Gastrocnemius medialis (tissue), 4 donors: ENCODE measurements at places on chromosomes 12 and 14.
A peak's percentile ranks its signal among the peaks of the same experiment; 100 is the strongest.

GRCh38 chr12:129704232-129704830, 199.5 kb downstream of the TMEM132D start:
- no peaks in the 10 kb centered on the region for H3K4me1 ChIP-seq
- no peaks in the 10 kb centered on the region for H3K27me3 ChIP-seq
- DNase-seq, result no peak
- H3K4me3 ChIP-seq, result no peak overlapping the region
- H3K27ac ChIP-seq, result no peak overlapping the region

- no peaks in the 10 kb centered on the region for H3K27me3 ChIP-seq
- DNase-seq, result no peak
- H3K36me3 ChIP-seq, result no peaks in the 10 kb centered on the region
Measured at GRCh38 chr14:90676912-90677311, 139.3 kb downstream of the TTC7B start.

- H3K4me3 ChIP-seq, result no peak overlapping the region
- H3K36me3 ChIP-seq, result no peaks in the 10 kb centered on the region
- DNase-seq, result no peak
- H3K27me3 ChIP-seq, result no peaks in the 10 kb centered on the region
- no peaks in the 10 kb centered on the region for H3K4me1 ChIP-seq
Measured at GRCh38 chr12:15580431-15580830, 208.8 kb downstream of the EPS8 start.

DNA sequence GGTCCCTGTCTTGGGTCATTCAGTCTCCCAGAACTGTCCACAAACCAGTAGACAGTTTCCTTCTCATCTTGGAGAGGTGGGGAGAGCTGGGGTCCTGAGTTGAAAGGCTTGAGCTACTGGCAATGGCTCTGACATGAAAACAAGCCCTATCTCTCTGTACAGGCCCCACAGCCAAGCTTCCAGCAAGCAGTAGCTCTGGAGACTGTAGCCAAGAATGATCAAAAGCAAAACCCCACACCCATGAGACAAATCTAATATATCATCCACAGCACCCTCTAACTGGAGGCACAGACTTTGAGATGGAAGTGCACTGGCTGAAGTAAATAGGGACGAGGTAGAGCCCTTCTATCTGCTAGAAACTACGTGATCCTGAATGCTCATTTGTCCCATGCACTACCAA, 40.9 kb downstream of the RERG start:
- no peaks in the 10 kb centered on the region for H3K4me1 ChIP-seq
- no peak for DNase-seq
- H3K36me3 ChIP-seq, result no peaks in the 10 kb centered on the region
- H3K4me3 ChIP-seq, result no peak overlapping the region
- H3K27me3 ChIP-seq, result no peaks in the 10 kb centered on the region
- H3K27ac ChIP-seq, result peak overlapping the region; percentile 14

DNA sequence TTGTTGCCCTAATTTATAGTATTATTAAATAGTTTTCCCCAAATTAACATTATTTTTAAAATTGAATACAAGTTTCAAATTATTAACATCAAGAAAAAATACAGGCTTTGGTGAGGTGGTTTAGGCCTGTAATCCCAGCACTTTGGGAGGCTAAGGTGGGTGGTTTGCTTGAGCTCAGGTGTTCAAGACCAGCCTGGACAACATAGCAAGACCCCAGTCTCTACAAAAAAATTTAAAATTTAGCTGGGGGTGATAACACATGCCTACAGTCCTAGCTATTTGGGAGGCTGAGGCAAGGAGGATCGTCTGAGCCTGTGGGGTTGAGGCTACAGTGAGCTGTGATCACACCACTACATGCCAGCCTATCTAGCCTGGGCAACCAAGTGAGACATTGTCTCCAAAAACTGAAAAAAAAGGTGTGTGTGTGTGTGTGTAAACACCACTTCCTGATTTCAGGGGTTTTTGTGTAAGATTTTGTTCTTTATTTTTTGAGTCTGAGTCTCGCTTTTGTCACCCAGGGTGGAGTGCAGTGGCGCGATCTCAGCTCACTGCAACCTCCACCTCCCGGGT, 3.9 kb upstream of the DNAL1 start:
- no peaks in the 10 kb centered on the region for H3K27me3 ChIP-seq
- DNase-seq, result no peak
- no peak overlapping the region for H3K27ac ChIP-seq
- no peaks in the 10 kb centered on the region for H3K36me3 ChIP-seq

GRCh38 chr12:54373649-54374561, 9.6 kb upstream of the GPR84 start:
- H3K36me3 ChIP-seq, result no peaks in the 10 kb centered on the region
- H3K27ac ChIP-seq, result peak overlapping the region; percentile 48
- no peaks in the 10 kb centered on the region for H3K27me3 ChIP-seq
- no peak overlapping the region for H3K4me3 ChIP-seq
- H3K4me1 ChIP-seq, result peaks cover 47% of the 10 kb centered on the region
- no peak for DNase-seq

DNA sequence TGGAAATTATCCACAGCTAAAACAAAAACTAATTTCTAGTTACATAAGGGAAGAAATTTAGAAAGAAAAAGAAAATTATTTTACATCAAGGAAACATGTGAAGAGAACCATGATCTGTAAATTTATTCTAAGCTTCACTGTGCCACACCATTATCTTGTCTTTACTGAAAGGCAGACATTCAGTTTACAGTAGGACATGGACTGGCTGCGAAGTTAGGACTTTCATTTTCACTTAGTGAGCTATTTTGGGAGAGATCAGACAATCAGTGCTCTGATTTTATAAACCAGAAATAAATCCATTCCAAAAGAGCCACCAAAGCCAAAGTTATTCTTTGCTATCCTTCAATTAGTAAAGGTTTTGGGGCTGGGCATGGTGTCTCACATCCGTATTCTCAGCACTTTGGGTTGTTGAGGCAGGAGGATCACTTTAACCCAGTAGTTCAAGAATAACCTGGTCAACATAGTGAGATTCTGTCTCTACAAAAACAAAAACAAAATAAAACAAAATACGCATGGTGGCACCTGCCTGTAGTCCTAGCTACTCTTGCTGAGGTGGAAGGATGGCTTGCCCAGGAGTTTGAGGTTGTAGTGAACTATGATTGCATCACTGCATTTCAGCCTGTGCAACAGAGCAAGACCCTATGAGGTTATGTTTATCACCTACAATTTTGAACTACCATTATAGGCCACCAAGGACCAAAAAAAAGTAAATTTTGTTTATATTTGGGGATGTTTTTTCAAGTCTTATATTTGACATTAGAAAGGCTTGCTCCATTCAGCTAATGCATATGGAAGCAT, 1084.8 kb upstream of the ATXN7L3B start:
- no peak overlapping the region for H3K4me3 ChIP-seq
- DNase-seq, result no peak
- H3K4me1 ChIP-seq, result no peaks in the 10 kb centered on the region
- no peaks in the 10 kb centered on the region for H3K36me3 ChIP-seq
- H3K27me3 ChIP-seq, result no peaks in the 10 kb centered on the region

DNA sequence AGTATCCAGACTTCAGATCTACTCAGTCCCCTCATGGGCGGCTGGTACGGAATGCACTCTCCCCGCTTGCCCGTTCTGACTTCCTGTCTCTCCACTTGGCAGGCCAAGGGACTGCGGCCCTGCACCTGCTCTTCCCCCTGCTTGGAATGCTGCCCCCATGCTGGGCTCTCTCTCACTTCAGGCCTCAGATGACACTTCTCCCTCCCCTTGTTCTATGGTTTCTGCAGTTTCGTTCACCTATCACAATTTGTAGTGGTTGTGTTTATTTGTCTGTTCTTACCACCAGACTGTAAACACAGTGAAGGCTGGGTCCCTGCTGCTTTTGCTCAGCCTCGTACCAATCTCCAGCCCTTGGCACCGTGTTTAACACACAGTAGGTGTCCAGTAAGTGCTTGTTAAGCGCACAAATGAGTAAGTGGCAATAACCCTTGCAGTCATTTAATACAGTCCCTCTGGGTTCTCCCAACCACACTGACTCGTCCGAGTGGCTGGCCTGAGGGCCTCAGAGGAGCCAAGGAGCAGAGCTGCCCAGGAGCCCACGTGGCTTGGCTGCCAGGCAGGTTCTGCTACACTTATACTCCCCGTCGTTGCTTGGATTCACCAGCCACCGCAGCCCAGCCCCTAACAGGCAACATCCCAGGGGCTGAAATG, 11.8 kb downstream of the SLC6A12 start:
- peaks cover 13% of the 10 kb centered on the region for H3K4me1 ChIP-seq
- no peak overlapping the region for H3K4me3 ChIP-seq
- no peaks in the 10 kb centered on the region for H3K36me3 ChIP-seq

GRCh38 chr14:92494512-92494911, 19.1 kb upstream of the RIN3 start:
- no peaks in the 10 kb centered on the region for H3K4me1 ChIP-seq
- no peak for DNase-seq
- H3K4me3 ChIP-seq, result no peak overlapping the region

- H3K27me3 ChIP-seq, result no peaks in the 10 kb centered on the region
- no peak overlapping the region for H3K27ac ChIP-seq
- peaks cover 5% of the 10 kb centered on the region for H3K4me1 ChIP-seq
- H3K36me3 ChIP-seq, result no peaks in the 10 kb centered on the region
Measured at GRCh38 chr14:98958632-98959031, 313.4 kb downstream of the BCL11B start.

GRCh38 chr12:111006621-111007020, 86.2 kb upstream of the MYL2 start:
- DNase-seq, result no peak
- H3K27ac ChIP-seq, result no peak overlapping the region
- H3K4me1 ChIP-seq, result no peaks in the 10 kb centered on the region
- H3K36me3 ChIP-seq, result no peaks in the 10 kb centered on the region
- no peak overlapping the region for H3K4me3 ChIP-seq

GRCh38 chr14:93804654-93805053, 16.4 kb upstream of the PRIMA1 start:
- H3K27ac ChIP-seq, result no peak overlapping the region
- H3K27me3 ChIP-seq, result no peaks in the 10 kb centered on the region
- H3K36me3 ChIP-seq, result no peaks in the 10 kb centered on the region

DNA sequence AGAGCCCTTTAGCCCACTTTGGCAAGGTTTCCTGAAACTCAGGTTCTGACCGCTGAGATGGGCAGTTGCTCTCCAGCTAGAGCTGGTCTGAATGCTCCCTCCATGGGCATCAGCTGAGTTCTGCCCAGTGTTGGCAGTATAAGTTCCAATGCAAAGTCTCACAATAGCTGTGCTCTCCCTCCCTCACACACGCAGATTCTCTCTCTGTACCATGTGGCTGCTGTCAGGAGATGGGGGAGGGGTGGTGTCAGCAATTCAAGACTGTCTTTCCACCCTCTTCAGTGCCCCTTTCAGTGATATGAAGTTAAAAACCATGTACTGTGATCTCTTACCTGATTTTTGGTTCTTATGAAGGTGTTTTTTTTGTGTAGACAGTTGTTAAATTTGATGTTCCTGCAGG, 164.3 kb upstream of the PLEKHA5 start:
- H3K27ac ChIP-seq, result no peak overlapping the region
- no peaks in the 10 kb centered on the region for H3K4me1 ChIP-seq
- H3K36me3 ChIP-seq, result no peaks in the 10 kb centered on the region
- H3K4me3 ChIP-seq, result no peak overlapping the region
- H3K27me3 ChIP-seq, result no peaks in the 10 kb centered on the region

- no peaks in the 10 kb centered on the region for H3K27me3 ChIP-seq
- H3K27ac ChIP-seq, result no peak overlapping the region
Measured at GRCh38 chr14:23540141-23540469, 11.5 kb downstream of the ZFHX2 start.

DNA sequence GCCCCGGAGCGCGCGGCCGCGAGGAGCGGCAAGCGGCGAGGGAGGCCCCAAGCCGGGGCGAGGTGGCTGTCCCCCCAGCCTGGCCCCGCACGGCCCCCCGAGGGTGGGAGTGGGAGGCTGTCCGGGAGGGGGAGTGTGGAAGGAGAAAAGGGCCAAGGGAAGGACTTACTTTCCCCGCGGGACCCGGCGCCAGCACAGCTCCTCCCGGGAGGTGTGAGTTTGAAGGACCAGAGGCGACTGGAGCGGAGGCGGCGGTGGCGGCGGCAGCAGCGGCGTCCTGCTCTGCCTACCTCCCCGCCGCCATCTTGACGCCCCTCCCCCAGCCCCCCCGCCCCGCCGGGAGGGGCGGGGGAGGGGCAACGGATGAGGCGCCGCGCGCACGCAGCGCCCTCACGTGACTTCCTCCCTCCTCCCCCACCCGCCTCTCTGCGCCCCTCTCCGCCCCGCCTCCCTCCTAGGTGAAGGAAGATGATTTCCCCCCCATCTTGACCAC, at the start of gene SBNO1:
SBNO1 (minus strand) TSS at position 316 of the 493 bp plus-strand sequence. CDS start 14,406 bp downstream, outside the sequence.
- H3K4me1 ChIP-seq, result peaks cover 24% of the 10 kb centered on the region
- peak; percentile 89 for DNase-seq
- no peaks in the 10 kb centered on the region for H3K27me3 ChIP-seq

GRCh38 chr12:92496790-92497189, 206.0 kb upstream of the PLEKHG7 start:
- H3K36me3 ChIP-seq, result no peaks in the 10 kb centered on the region
- H3K27ac ChIP-seq, result no peak overlapping the region
- H3K4me3 ChIP-seq, result no peak overlapping the region
- no peak for DNase-seq
- peaks cover 12% of the 10 kb centered on the region for H3K4me1 ChIP-seq
- no peaks in the 10 kb centered on the region for H3K27me3 ChIP-seq

- H3K27ac ChIP-seq, result peak overlapping the region; percentile 83
- H3K4me1 ChIP-seq, result peaks cover 72% of the 10 kb centered on the region
- peak; percentile 66 for DNase-seq
- no peaks in the 10 kb centered on the region for H3K27me3 ChIP-seq
- no peaks in the 10 kb centered on the region for H3K36me3 ChIP-seq
- peak overlapping the region; percentile 39 for H3K4me3 ChIP-seq
Measured at GRCh38 chr12:11793921-11794710, 144.6 kb downstream of the ETV6 start.

GRCh38 chr14:80350707-80351106, 139.4 kb upstream of the DIO2 start:
- H3K4me3 ChIP-seq, result no peak overlapping the region
- no peaks in the 10 kb centered on the region for H3K36me3 ChIP-seq
- H3K27me3 ChIP-seq, result no peaks in the 10 kb centered on the region
- DNase-seq, result no peak
- no peak overlapping the region for H3K27ac ChIP-seq

DNA sequence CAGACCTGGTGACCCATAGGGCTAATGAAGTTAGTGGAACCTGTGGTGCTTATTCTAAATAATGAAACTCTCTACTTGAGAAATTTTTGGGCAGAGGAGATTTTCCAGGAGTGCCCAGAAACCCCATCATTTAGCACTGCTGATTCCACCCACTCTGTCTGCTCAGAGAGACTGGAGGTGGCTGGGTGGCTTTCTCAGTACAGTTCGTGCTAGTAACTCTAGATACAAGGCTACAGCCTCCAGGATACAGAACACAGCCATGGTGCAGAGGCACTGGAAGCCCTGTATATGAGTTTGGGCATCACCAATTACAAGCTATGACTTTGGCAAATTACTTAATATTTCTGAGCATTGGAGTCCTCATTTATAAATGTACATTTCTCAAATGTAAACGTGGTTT, 32.4 kb downstream of the CCDC177 start:
- no peak for DNase-seq
- H3K4me1 ChIP-seq, result no peaks in the 10 kb centered on the region
- H3K27ac ChIP-seq, result no peak overlapping the region
- no peak overlapping the region for H3K4me3 ChIP-seq
- no peaks in the 10 kb centered on the region for H3K36me3 ChIP-seq
- no peaks in the 10 kb centered on the region for H3K27me3 ChIP-seq

DNA sequence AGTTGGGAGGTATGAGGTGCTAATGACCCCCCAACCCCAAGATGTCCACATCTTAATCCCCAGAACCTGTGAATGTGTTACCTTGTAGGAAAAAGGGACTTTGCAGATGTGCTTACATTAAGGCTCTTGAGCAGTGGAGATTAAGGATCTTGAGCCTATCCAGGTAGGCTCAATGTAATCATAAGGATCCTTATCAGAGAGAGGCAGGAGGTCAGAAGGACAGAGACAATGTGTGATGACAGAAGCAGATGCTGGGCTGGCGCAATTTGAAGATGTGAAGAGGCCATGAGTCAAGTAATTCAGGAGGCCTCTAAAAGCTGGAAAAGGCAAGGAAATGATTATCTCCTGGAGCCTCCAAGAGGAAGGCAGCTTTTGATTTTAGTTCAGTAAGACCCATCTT, 90.4 kb upstream of the MAX start:
- H3K36me3 ChIP-seq, result no peaks in the 10 kb centered on the region
- H3K4me1 ChIP-seq, result no peaks in the 10 kb centered on the region
- no peak overlapping the region for H3K4me3 ChIP-seq
- H3K27ac ChIP-seq, result no peak overlapping the region
